T-cell (primary cell): ENCODE measurements at places on chromosomes 16 and 17.

DNA sequence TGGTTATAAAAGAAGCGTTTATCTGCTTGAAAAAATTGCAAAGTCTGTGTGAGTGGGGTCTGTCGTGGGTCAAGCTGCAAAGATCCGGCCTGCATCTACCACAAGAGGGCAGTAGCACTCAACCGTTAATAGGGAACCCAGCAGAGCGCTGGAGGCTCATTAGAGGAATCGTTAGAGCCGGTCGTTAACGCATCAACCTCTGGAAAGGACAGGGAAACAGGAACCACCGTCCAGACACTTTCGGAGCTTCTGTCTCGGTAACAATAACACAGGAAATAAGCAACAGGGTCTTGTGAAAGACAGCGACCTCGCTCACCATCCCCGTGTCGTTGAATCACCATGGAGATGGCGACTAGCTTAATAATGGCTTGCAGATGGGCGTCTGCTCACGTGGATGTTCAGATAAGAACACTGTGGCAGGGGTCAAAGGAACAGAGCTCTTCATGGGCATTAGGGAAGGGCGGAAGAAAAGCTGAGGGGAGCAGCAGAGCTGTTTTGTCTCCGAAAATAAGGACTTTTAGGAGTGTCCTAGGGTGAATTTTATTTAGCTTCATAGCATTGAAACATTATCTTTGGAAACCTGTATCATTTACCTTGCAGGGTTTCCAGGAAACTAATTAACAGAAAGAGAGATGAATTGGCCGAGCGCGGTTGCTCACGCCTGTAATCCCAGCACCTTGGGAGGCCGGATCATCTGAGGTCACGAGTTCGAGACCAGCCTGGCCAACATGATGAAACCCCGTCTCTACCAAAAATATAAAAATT lies 11.9 kb upstream of the NSRP1 start:
- H3K4me1 ChIP-seq = peaks cover 2% of the 10 kb centered on the region
- peak overlapping the region; percentile 44 for H3K4me3 ChIP-seq
- peak; percentile 38 for DNase-seq
- H3K36me3 ChIP-seq = no peaks in the 10 kb centered on the region
- H3K27ac ChIP-seq = no peak overlapping the region

DNA sequence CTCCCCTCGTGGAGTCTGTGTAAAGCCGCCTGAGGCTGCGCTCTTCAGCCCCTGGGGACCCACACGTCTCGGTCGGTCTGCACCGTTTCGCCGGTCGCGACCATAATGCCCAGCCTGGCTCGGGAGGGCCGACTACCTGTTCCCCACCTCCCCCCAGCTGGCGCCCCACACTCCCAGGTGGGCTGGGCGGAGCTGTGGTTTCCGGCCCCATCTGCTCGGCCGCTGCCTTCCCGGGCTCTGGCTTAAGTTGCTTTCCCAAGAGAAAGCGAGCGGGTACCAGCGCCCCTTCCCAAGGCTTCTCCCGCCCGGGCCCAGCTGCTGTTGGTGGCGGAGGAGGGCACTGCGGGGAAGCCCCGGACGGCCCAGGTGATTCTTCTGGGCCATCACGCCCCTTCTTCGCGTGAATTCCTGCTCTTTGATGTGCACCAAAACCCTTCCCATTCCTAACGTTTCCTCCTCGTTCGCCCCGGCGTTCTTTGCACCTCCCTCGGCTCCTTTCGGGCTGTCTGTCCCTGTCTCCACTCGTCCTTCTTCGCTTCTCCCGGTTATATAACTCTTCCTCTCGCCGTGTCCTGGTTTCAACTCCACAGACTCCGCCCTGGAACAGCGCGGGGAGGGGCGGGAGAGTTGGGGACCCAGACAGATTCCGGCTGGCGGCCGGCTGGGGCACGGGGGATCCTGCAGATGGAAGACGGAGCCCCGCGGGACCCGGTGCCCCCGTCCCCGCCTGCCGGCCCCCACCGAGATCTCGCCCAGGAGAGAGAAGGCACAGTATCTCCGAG lies 2.0 kb downstream of the KDM6B start:
- DNase-seq = no peak
- H3K4me1 ChIP-seq = peaks cover 40% of the 10 kb centered on the region

DNA sequence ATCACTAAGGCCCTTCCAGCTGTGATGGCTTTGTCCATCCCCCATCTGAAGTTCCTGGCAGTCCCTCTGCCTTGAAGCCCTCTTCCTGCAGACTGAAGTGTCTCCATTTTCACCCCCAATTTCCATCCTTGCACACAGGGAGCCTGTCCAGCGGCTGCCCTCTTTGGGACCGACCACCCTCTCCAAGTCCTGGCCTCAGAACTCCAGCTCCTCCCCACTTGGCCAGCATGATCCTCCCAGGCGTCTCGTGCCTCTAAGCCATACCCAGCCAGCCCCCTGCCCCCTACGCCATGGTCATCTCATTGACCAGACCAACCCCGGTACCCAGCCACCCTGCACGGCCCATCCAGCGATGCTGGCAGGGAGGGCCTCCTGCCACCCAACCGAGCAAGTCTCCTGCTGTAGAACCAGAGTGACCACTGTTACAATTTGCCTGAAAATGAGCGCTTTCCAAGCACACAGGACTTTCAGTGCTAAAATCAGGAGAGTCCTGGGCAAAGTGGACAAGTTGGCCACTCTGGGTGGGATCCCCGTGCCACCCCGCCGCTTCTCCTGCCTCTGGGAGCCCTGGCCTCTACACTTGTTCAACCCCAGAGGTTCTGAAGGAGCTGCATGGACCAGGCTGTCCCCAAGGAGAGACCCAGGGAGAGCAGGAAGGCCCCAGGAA lies 362.0 kb downstream of the SEC14L1 start:
- H3K4me3 ChIP-seq = no peak overlapping the region
- no peak for DNase-seq
- H3K36me3 ChIP-seq = peaks cover 42% of the 10 kb centered on the region
- no peaks in the 10 kb centered on the region for H3K27me3 ChIP-seq

- H3K36me3 ChIP-seq = no peaks in the 10 kb centered on the region
- peaks cover 11% of the 10 kb centered on the region for H3K4me1 ChIP-seq
- H3K27ac ChIP-seq = no peak overlapping the region
- no peak overlapping the region for H3K4me3 ChIP-seq
These were observed 30.5 kb downstream of the GINS3 start for GRCh38 chr16:58422809-58423208.

DNA sequence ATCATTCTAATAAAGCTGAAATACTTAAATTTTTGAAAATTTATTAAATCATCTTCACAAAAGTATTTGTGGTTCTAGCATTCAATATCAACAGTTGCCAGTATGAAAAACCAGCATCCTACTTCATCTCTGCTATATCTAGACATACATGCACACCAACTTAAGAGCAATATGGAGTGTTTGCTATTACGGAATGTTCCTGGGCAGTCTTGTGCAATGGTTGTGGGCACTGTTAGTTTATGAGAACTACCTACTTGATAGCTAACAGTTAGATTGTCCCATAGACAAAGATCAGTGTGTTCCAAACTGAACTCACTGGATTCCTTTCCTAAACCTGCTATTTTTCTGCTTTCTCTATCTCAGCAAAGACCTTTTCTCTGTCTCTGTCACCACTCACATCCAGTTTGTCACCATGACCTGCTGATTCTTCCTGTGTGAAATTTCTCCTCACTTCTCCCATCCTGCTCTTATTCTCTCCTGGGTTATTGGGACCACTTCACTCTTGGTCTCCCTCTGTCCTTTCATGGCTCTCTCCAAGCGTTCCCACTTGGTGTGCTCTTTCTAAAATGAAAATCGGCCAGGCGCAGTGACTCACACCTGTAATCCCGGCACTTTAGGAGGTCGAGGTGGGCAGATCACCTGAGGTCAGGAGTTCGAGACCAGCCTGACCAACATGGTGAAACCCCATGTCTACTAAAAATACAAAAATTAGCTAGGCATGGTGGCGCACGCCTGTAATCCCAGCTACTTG lies 27.7 kb downstream of the CNTROB start:
- H3K4me1 ChIP-seq = no peaks in the 10 kb centered on the region
- no peak for DNase-seq
- no peaks in the 10 kb centered on the region for H3K27me3 ChIP-seq
- no peak overlapping the region for H3K27ac ChIP-seq

GRCh38 chr16:65624666-65625065 lies 502.8 kb upstream of the CDH11 start:
- no peaks in the 10 kb centered on the region for H3K27me3 ChIP-seq
- H3K27ac ChIP-seq = no peak overlapping the region
- DNase-seq = no peak

DNA sequence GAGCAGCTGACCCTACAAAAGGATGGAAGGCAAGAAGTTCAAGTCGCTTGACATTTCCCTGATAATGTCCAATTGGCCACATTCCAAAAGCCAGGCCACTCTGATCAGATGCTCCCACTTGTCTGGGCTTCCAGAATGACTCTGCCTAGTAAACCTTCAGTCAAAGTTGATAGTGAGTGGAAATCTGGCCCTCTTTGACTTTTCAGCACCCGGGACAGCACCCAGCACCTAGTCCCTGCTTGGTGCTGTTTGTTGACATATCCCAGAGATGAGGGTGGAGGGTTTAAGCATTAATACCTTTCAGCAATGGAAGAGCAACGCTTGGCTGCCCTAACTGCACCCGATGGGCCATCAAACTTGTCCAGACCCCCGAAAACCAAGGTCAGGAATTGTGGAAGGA lies 131.3 kb downstream of the AIPL1 start:
- no peaks in the 10 kb centered on the region for H3K4me1 ChIP-seq
- H3K27me3 ChIP-seq = peaks cover 30% of the 10 kb centered on the region
- no peaks in the 10 kb centered on the region for H3K36me3 ChIP-seq
- DNase-seq = no peak
- no peak overlapping the region for H3K27ac ChIP-seq
- no peak overlapping the region for H3K4me3 ChIP-seq

GRCh38 chr17:56506349-56506748 lies 87.2 kb upstream of the NOG start:
- H3K27ac ChIP-seq = no peak overlapping the region
- no peaks in the 10 kb centered on the region for H3K4me1 ChIP-seq
- H3K4me3 ChIP-seq = no peak overlapping the region
- H3K36me3 ChIP-seq = no peaks in the 10 kb centered on the region
- H3K27me3 ChIP-seq = no peaks in the 10 kb centered on the region
- DNase-seq = no peak

DNA sequence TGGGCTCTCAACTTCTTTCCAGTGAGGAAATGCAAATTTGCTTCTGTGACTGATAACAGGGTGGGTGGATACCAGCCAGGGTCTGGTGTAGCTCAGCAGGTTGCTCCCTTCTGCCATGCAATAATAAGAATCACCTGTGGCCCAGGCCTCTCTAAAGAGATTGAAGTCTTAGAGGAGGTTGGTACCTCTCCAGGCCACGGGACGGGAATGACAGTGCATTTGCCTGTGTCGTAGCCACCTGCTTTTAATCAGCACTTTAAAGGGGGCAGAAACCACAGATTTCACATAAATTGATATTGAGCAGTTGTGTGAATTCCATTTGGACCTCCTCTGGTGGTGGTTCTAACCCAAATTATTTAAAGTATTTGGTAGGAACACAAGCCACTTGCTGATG lies 246.9 kb downstream of the PRKCA start:
- no peak overlapping the region for H3K27ac ChIP-seq
- H3K4me3 ChIP-seq = no peak overlapping the region
- peaks cover 9% of the 10 kb centered on the region for H3K4me1 ChIP-seq
- DNase-seq = no peak
- no peaks in the 10 kb centered on the region for H3K27me3 ChIP-seq

DNA sequence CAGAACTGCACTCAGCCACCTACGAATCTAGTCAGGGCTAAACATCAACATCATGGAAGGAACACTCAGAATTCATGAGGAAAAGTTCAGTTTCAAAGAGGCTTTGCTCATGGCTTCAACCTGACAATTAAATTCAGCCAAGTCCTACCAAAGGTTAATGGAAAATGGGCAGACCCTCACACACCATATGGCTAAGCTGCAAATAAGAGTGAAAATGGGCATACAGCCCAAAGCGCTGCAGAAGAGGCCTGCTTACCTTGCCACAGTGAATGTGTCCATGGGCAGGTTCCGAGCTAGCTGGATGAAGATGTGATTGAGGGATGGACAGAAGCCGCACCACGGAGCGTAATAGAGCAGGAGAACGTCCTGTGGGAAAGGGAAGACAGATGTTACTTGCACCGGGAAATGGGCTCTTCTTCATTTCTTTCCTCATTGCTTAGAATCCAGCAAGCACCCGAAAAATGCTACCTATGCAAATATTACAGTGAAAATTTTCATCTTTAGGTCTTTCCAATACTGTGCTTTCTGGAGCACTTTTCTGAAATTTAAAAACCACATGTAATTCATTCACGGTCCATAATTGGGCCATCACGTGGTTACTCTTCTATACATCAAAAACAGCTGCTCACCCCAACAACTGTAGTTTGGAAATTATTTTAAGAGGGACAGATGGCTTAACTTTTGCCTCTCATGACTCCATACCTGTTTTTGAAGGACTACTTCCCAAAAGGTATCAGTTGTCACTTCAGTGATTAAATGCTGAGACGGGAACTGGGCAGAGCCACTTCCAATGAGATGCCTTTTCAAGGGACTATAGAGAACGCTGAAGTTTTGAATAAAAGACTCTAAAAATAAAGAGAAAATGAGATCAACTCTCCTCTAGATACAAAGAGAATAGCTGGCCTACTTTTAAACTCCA lies 19.6 kb downstream of the SNN start:
- no peak overlapping the region for H3K27ac ChIP-seq
- H3K27me3 ChIP-seq = no peaks in the 10 kb centered on the region
- no peak overlapping the region for H3K4me3 ChIP-seq
- no peak for DNase-seq
- peaks cover 7% of the 10 kb centered on the region for H3K4me1 ChIP-seq

GRCh38 chr17:27586203-27586721 lies 44.7 kb upstream of the LGALS9 start:
- no peak overlapping the region for H3K4me3 ChIP-seq
- H3K36me3 ChIP-seq = peaks cover 16% of the 10 kb centered on the region
- no peak for DNase-seq
- no peaks in the 10 kb centered on the region for H3K27me3 ChIP-seq
- no peaks in the 10 kb centered on the region for H3K4me1 ChIP-seq
- H3K27ac ChIP-seq = no peak overlapping the region
